ENCODE measurements at places on chromosomes 7 and 10. TPM values are rescaled to one million over a fixed set of nuclear protein-coding genes. Genes with fewer than 3 reads are reported as not detected.
A peak's percentile ranks its signal among the peaks of the same experiment; 100 is the strongest.

GRCh38 chr7:116097365-116098009 is 66.9 kb upstream of the TFEC start:
- no peak for DNase-seq

DNA sequence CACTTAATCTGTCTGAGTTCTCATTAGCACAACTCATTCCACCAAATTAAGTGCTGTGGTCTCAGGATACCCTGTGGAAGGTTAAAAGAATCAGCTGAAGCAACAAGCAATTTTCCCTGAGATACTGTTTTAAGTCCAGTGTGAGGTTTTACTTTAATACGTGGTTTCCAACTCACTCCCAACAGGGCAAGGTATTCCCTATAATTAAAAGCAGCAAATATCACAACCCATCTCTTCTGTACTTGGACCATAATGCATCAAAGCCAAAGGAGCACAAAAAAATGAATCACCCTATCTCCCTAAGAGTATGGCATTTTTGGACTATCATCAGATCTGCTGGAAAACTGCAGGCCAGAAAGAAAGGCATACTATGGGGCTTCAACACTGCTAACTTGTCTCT is 4.9 kb downstream of the CADPS2 start:
- DNase-seq = no peak

GRCh38 chr10:33460505-33461294 is 126.2 kb upstream of the NRP1 start:
- peak; percentile 21 for DNase-seq

GRCh38 chr10:124670849-124671248 is 73.3 kb downstream of the FAM53B start:
- no peak for DNase-seq

GRCh38 chr10:97718178-97718577 is 4.6 kb downstream of the MARVELD1 start:
- no peak for DNase-seq

Gene ABCC2
- 0.72 TPM for total RNA-seq

Gene GALNT17
- 0.37 TPM for total RNA-seq

All from colonic mucosa (tissue), 4 donors.